Stimulated activated CD8-positive, alpha-beta memory T cell treated with anti-CD3 and anti-CD28 coated beads, Interleukin-2, amount 100 ng/mL, for 1 hour (primary cell): ENCODE measurements at places on chromosomes 11 and 22.

GRCh38 chr22:47374901-47375575 is 612.6 kb downstream of the TBC1D22A start:
- no peak for DNase-seq

DNA sequence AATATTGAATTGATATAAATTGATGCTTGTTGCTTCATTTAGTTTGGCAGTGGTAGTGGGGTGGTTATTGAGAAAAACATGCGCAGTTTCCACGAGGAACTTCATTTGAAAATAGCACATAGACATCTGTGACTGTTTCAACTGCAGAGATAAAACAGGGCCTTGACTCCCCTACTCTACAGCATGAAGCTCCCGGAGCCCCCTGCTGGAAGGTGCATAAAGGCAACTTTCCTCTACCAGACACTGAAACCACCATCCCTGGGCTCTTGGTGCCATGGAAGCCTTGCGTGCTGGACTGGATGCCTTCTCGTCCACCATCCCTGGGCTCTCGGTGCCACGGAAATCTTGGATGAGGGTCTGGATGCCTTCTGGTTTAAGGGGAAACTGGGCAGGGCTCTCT is 195.9 kb downstream of the CSNK2A3 start:
- DNase-seq, result peak; percentile 30

GRCh38 chr11:131883332-131883731 is 512.9 kb downstream of the NTM start:
- no peak for DNase-seq

- DNase-seq, result no peak
These were observed 723 bp downstream of the HSCB start for GRCh38 chr22:28742562-28742962.

- DNase-seq, result no peak
These were observed 4.2 kb downstream of the SLC25A1 start for GRCh38 chr22:19174106-19175025.

DNA sequence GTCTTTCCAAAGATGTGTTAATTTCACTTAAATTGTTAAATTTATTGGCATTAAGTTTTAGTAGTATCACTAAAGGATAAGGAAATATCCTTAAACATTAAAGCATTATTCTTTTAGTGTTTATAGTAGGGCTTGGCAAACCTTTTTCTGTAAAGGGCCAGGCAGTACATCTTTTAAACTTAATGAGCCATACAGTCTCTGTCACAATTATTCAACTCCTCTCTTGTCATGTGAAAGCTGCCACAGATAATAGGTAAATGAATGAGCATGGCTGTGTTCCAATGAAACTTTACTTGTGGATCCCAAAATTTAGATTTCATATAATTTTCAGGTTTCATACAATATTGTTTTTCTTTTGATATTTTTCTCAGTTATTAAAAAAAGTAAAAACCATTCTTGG is 268.2 kb upstream of the C11orf87 start:
- DNase-seq, result no peak

- no peak for DNase-seq
These were observed 20.5 kb upstream of the APOA1 start for GRCh38 chr11:116857936-116858335.

- no peak for DNase-seq
These were observed 12.7 kb downstream of the TP53AIP1 start for GRCh38 chr11:128929991-128930390.

DNA sequence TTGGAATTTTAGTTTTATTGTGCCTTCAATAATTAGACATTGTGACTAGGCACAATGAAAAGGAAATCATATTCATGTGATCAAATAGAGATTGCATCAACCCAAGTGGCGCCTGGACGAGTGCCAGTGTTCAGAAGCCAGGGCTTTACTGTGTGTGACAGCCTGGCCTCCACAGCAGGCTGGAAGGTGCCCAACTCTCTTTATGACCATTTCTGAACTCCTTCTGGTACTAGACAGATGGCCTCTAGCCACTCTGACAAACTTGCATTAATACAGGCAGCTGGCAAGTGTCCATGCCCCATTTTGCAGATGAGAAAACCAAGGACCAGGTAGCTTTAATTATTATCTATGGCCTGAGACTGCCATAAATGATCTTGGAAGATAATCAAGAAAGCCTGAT is 8.3 kb upstream of the POU2AF1 start:
- DNase-seq, result no peak

DNA sequence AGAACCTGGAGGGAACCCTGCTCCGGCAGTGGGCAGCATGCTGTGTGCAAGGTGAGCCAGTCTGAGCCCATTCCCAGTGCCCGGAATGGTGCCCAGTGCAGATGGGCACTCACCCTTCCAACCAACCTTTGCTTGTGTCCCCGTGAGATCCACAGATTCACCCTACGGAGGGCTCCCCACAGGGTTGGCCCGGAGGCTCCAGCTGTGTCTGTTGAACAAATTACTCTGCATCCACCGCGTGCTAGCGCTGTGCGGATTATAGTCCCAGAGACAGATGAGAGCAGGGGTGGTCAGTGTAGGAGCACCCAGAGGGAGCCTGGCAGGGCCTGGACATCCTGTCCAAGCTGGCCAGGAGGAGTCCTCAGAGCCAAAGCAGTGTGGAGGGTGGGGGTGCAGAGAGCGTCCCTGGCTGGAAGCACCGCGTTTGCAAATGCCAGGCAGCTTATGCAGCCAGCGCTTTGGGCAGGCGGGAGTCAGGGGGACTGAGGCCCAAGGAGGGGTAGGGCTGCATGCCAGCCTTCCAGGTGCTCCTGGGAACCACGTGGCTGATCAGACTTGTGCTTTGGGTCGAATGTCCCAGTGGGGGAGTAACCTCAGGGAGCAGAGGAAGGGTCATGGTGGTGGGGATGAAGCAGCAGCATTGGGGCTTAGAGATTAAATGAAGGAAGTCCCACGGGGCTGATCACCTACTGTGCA is 80.5 kb downstream of the KCNQ1 start:
- no peak for DNase-seq

DNA sequence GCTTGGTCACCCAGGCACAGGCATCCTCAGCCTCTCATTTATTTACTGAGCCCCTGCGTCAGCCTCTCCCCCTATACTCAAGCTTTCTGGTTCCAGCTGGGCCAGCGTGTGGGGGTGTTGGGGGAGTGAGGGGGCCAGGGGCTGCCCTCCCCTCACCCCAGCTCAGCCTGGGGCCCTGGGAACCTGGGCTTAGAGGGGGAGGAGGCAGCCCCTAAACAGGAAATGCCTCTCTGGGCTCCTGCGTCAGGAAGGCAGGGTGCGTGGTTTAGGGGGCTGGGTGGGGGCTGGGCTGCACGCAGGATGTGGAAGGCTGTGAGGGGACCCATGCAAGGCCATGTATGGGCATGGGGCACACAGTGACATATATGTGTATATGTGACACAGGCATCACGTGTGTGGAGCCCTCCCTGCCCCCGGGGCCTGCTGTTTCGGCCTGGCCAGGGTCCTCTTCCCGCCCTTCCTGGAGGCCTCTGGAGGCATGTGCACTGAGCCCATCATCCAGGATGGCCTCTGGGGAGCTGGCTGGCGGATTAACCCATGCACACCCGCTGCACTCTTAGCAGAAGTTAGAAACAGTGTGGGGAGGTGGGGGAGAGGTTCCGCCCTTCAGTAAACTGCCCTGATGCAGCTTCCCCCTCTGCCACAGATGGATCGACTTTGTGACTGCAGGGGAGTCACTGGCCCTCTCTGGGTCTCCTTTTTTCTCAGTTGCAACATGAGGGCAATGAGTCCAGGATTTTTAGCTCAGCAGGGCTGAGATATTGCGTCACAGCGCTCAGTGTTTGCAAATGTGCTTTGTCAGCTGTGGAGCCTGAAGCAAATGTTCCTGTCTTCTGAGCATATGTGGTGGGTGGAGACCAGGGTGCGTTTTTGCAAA is 1.1 kb upstream of the CD248 start:
- DNase-seq, result peak; percentile 53

- no peak for DNase-seq
These were observed 15.1 kb upstream of the MRGPRX2 start for GRCh38 chr11:19075636-19076035.

DNA sequence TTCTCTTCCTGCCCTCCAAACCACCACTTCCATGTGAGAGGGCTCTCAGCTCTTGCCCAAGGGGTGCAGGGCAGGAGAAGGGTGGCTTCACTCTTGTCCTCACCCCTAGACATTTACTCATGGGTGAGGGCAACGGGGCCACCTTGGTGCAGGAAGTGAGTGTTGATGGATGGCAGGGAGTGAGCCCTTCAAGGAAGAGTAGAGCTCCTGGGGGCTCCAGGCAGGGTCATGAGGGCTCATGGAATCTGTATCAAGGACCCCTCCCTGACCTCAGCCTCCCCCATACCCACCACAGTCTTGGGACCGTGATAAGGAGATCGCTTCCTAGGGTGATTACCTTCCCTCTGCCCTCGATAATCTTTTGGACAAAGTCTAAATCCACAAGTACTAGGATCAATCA is 37.8 kb downstream of the TSPAN18 start:
- DNase-seq, result no peak

GRCh38 chr22:31248138-31248745 is 36.1 kb downstream of the LIMK2 start:
- peak; percentile 16 for DNase-seq

- DNase-seq, result no peak
These were observed 24.8 kb downstream of the GAB2 start for GRCh38 chr11:78392854-78393253.

GRCh38 chr22:42562279-42562678 is 8.5 kb downstream of the SERHL2 start:
- no peak for DNase-seq

- DNase-seq, result no peak
These were observed 210.5 kb downstream of the FAM181B start for GRCh38 chr11:82523141-82523540.

DNA sequence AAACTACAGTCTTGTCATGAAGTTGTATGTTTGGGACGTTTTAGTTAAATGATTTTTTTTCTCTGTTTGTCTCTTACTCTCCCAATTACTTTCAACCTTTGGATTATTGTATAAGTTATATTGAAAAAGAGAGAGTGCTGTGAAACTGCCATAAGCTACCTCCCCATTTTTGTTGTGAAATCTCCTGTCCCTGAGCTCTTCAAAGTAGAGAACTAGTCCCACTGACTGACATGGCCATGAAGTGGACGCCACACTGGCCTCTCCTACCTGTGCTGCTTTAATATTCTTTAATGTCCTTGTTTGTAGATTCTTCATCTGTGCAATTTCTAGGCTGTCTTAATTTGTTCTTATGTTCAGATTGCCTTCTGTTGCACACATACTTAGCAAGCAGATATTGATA is 56.3 kb downstream of the PPFIA1 start:
- no peak for DNase-seq

GRCh38 chr11:61532134-61533038 is 23.8 kb downstream of the LRRC10B start:
- DNase-seq, result no peak

DNA sequence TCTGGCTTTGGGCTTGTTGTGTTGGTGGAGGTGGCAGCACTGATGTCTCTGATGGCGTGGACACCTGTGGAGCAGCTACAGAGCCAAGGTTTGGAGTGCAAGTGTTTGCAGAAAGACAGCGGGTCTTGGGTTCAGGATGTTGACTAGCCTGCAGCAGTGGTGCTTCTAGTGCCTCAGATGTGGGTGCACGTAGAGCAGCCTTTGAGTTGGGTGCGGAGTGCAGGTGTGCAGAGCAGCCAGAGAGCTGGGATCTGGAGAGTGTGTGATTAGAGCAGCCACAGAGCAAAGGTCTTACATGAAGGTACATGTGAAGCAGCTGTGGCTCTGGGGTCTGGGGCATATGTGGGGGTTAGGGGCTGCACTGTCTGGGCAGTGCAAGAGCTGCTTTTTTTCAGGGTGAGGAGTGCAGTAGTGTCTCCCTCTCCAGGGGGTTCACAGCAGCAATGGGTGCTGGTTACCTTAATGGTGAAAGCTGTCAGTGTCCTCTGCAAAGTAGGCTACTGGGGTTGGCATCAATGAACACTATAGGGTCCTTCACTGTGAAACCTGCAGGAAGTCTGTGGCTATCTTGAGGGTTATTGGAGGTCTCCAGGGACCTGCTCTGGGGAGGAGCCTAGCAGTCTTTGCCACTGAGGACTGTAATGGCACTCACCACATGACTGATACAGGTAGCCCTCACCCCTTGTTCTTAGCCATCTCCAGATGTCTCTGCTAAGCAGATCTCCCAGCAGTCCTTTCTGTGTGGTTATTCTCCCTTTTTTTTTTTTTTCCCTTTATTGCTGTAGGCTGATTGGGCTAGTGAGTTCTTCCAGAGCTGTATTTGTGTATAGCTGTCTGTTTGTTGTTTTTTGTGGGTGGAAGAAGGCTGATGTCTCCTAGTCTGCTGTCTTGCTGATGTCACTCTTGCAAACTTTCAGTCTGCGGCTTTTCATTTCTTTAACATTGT is 14.3 kb downstream of the BIRC2 start:
- DNase-seq, result no peak

DNA sequence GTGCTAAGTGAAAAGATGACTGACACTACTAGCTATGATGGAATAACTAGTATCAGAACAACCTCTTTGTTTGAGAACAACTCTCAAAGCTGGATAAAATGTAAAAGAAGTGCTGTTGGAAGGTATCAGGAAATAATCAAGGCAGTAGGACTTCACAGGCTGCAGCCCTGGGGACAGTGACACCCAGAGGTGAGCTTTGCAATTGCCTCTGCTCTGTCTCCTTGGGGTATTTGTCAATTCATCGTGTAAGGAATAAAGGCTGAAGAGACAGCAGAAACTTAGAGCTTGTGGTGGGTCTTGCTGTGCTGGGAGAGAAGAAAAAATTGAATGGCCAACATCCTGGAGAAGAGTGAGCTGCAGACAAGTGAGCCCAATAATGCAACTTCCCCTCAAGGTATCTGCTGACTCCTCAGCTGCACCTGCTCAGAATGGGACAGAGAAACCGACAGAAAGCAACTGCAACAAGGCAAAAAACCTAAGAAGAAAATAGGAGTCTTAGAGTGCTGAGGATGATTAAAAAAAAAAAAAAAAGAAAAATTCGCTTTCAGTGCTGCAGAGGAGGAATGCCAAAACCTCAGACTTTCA is 141.1 kb downstream of the RCN1 start:
- no peak for DNase-seq

GRCh38 chr11:97163631-97164191 is 773.9 kb downstream of the JRKL start:
- DNase-seq, result no peak

DNA sequence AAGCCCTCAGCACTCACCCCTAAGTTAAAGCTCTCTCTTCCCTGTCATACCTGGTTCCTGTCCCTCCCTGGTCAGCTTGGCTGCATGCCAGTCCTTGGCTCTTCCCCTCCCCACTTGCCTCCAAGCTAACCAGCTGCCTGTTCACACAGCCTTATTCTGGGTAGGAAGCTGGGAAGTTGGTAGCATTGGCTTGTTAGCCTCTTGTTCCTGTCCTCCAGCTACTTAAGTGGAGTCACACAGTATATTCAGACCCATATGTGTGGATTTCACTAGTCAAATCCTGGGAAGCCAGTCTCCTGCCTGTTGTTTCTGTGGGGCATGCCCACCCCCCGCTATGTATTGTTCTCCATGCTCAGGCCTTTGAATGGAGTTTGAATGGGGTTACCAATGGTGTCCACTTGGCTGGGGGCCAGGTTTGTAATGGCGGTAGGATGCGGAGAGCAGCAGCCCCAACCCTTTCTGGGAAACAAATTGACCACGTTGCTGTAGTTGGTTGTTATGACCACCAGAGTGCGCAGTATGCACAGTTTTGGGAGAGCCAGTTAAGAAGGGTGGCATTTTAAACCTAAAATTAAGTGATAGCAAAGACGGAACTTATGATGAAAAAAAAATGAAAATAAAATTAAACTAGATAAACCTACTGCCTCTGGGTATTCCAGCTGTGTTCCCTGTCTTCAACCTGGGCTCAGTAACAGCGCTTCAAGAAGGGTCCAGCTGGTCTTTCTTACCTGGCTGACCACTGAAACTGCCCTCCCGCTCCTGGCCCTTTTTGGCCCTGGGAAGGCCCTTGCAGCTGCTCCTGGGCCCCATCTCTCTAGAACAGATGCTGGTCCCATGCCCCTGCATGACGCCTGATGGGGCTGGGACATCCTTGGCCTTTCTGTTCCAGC is 10.7 kb upstream of the RPS3 start:
- DNase-seq, result peak; percentile 27

GRCh38 chr11:102253020-102253715 is 64.1 kb upstream of the BIRC3 start:
- DNase-seq, result no peak
